Activated CD4-positive, alpha-beta T cell treated with anti-CD3 and anti-CD28 coated beads, Interleukin-2, amount 50 U/mL, for 4 hours (primary cell): ENCODE measurements at places on chromosomes 7 and 10.

- no peak for DNase-seq
These were observed 34.6 kb downstream of the COL26A1 start for GRCh38 chr7:101397243-101397642.

GRCh38 chr7:94050046-94050445, 45.9 kb upstream of the BET1 start:
- no peak for DNase-seq

DNA sequence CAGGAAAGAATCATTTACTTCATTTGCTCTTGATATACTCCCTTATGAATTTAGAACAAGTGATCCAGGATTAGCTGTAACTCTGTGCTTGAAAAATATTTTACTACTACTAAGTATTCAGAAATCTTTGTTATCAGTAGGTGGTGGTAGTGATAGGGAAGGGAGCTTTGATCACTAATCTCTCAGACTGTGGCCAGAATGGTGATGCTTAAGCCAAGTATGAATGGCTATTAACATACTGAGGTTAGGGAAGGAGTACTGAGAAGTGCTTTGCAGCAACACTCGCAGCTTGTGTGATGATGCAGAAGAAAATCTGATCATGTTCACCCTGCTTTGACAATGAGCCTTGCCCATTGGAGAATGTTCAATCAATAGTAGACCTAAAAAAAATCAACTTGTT, 29.3 kb downstream of the AP3M1 start:
- DNase-seq: no peak

GRCh38 chr7:3455806-3456595, 154.9 kb downstream of the SDK1 start:
- DNase-seq: no peak

DNA sequence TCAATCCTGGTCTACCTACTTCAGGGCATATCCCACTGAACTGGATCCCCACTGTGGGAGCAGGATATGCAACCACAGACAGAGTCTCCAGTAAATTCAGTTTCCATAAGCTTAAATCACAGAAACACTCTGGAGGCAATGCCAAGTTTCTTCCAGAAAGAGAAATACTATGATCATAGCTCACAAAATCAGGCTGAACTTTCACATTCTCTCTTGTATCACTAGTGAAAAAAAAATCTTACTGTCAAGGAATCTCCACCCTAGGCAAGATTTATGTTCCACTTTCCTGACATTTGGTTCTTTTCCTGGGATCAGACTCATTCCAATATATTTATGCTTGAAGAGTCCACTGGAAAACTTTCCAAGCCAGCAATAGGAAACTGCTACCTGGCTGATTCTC, 749.0 kb downstream of the SUGCT start:
- no peak for DNase-seq

GRCh38 chr7:149642589-149642988, 130.8 kb downstream of the ZNF467 start:
- no peak for DNase-seq

DNA sequence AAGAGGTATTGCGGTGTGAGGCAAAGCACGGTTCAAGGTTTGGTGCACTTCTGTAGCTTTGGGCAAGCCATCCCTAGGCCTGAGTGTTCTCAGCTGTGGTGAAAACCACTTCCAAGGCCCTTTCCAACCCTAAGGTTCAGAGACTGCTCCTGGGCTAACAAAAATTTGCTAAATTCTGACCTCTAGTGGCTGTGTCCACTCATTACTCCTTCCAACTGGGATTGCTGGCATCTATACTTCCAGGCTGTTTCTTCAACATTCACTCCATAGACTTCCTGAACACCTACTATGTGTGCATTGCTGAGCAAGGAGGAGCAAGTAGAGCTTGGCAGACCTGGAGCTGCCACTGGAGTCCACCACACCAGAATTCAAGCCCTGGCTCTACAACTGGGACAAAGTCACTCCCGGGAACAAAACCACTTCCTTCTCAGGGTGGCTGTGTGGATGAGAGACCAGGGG, 29.3 kb upstream of the SH3PXD2A start:
- no peak for DNase-seq

- DNase-seq: no peak
These were observed 181.6 kb downstream of the MLLT10 start for GRCh38 chr10:21715531-21716195.

DNA sequence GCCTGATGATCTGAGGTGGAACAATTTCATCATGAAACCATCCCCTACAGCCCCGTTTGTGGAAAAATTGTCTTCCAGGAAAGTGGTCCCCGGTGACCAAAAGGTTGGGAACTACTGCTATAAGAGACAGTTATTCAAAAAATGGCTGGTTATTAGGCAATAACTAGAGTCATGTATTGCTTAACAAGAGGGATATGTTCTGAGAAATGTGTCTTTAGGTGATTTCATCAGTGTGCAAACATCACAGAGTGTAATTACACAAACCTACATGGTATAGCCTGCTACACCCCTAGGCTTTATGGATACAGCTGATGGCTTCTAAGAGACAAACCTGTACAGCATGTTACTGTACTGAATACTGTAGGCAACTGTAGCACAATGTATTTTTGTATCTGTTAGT, 71.3 kb upstream of the CSTF2T start:
- no peak for DNase-seq

DNA sequence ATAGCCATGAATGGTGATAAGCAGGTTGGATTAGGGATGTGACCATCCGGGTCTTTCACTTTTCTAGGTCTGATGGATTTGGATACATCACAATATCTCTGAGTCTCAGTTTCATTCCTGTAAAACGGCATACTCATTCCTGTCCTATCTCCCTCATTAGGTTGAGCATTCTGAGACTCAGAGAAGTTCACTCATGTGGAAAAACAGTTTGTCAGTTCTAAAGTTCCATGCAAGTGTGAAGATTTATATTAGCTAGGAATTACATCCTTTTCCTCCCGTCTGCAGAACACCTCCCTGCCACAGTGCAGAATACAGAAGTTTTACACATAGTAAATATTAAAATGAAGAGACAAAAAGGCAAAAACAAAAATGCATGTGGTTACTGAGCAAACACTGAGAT, 94.2 kb upstream of the SLC25A13 start:
- DNase-seq: no peak

GRCh38 chr7:935874-936385, 18.6 kb downstream of the ADAP1 start:
- DNase-seq: no peak

- no peak for DNase-seq
These were observed 183.1 kb downstream of the EXOC4 start for GRCh38 chr7:133436014-133436428.

DNA sequence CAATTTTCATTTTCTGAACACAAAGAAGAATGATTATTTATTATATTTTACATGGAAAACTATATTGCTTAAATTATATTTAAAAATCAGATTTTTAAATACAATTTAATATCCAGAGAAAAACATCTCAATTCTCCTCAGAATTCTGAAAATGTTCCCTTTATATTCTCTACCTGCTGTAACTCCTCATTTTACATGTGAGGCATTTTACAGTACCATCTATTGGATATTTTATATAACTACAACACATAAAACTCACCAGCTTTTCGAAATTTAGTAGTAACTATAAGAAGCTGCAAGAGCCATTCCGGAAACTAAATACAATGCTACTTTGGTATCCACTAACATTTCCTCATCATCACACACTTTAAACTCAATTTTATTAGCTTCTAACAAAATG, 264.6 kb downstream of the DGKB start:
- DNase-seq: no peak

DNA sequence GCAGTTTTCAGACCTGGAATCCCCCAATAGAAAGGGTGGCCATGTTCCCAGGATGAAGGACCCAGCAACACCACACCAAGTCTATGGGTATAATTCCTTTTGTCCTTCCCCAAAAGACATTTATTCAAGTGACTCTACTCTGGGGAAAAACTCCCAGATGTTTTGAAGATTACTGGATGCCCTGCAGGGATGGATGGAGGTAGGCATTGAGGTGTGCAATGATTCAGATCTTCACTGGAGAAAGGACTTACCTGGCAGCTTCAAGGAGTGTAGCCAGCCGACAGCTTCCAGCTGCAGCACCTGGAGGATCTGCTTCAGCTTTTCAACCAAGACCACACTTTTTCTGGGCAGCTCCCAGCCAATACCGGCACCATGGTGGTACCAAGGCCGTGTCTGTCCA, 172.0 kb downstream of the BAMBI start:
- no peak for DNase-seq

- DNase-seq: no peak
These were observed 151.6 kb upstream of the UNC5B start for GRCh38 chr10:71060476-71061426.

GRCh38 chr7:131219312-131220041, 108.2 kb upstream of the MKLN1 start:
- no peak for DNase-seq

DNA sequence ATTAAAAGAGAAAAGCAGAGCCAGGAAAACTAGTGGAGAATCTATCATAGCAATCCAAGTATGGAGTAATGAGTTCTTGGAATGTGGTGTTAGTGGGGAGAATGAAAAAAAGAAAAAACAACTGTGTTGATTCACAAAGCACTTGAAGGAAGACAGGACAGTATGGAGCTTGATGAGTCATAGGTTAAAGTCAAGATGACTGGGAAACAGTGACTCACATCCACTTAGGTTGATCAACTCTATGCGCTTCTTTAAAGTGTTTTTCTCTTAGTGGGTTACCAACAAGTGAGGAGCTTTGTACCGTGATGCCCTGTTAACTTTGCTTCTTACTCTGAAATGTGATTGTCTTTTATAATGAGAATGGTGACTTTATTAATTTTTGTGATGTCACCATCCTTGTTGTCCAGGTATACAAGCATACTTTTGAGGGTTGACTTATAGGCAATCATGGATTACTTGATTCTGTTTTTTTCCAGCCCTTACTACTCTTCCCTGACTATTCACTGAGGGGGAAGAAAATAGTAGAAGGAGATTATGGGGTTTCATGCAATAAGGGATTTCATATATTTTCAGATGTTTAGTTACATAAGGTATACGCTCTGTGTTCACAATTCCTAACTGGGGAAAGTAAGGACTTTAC, 32.1 kb upstream of the MDFIC start:
- DNase-seq: no peak

DNA sequence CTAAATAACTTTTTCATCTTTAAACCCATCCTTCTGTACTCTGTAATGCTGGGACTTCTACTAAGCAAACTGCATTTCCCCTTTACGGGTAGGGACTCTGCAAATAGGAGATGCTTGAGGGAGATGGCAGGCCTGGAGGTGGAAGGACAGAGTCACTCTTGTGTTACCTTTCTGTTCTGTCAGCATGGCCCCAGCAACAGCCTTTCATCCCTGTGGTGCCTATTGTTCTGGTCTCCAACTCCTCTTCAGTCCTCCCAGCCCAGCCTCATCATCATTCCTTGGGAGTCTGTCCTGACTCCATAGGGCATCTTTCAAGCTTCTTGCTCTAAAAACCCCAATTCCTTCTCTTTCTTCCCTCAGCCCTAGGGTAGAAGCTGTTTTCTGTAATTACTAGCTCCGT, 230.0 kb downstream of the SNX13 start:
- DNase-seq: no peak

GRCh38 chr7:130945411-130945811, 211.4 kb upstream of the KLF14 start:
- no peak for DNase-seq

DNA sequence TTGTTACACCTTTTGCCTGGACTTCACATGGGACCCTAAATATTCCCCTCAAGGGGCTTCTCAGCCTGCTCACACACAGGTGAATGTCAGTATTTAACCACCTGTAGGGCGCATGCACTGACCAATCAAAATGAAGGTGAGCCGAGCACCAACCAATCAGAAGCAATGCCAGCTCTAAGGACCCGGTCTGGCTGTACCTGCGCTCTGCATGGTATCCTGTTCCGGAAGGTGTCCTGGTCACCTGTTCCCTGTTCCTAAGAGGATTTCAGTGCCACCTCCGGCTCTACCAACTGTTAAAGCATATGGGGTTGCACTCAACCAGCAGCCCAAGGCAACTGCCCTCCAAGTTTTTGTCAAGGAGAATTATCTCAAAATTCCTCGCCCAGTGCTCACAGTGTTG, 18.4 kb upstream of the CALN1 start:
- DNase-seq: no peak

GRCh38 chr10:79027147-79028055, 41.4 kb upstream of the ZMIZ1 start:
- no peak for DNase-seq

GRCh38 chr10:84296091-84296981, 32.1 kb upstream of the CCSER2 start:
- DNase-seq: no peak

DNA sequence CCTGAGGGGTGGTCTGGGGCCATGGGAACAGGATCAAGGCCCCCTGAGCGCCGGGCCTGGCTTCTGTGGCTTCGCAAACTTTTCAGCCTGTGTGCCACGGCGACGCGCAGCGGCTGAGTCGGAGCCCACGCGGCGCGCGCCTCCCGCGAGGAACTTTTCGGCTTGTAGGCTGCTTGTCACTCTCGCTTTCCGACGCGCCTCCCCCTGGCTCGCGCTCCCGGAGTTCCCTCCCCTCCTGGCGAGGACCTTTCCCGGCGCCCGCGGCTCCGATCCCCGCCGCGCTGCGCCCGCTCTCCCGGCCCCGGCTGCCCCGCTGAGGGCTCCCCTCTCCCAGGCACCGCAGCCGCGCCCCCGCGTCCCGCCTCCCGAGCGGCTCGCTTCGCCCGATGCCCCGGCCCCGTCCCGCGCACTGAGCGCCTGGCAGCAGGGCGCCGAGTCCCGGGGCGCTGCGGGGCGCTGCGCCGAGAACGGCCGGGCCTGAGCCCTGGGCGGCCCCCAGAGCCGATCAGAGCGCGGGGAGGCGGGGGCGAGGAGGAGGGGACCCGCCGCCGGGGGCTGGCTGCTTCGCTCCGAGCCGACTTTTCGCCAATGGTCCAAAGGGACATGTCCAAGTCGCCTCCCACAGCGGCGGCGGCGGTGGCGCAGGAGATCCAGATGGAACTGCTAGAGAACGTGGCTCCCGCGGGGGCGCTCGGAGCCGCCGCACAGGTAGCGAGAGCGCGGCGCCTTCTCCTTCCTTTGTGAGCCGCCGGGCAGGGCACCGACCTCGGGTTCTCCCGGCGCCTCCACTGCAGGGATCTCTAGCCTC, at the start of gene CACNB2:
TSS of gene CACNB2 (plus strand) at position 276 of the 808 bp plus-strand sequence.
- no peak for DNase-seq

GRCh38 chr7:143027032-143027431, at the start of gene OR9A2:
OR9A2 (minus strand) TSS chr7:143027132; CDS start chr7:143027132, 0 bp downstream.
- DNase-seq: no peak

GRCh38 chr7:50450590-50451032, 461 bp upstream of the FIGNL1 start:
- DNase-seq: peak; percentile 13
